Foreskin melanocyte (primary cell): ENCODE measurements at places on chromosomes 3 and 15.

- DNase-seq = no peak
Measured at GRCh38 chr15:92533298-92533697, 122.3 kb downstream of the FAM174B start.

DNA sequence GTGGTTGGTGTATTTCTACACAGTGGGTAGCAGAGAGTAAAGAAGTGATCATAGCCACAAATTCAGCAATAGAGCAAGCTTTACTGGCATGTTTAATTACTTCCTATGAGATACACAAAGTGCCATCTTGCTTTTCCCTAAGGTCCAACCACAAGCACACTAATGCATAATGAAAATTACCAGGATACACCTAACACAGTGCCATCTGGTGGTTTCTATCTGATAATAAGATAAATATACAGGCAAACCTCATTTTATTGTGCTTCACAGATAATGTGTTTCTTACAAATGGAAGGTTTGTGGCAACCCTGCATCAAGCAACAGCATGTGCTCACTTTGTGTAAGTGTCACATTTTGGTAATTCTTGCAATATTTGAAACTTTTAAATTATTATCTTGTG lies 223.0 kb downstream of the NSUN3 start:
- DNase-seq = no peak

DNA sequence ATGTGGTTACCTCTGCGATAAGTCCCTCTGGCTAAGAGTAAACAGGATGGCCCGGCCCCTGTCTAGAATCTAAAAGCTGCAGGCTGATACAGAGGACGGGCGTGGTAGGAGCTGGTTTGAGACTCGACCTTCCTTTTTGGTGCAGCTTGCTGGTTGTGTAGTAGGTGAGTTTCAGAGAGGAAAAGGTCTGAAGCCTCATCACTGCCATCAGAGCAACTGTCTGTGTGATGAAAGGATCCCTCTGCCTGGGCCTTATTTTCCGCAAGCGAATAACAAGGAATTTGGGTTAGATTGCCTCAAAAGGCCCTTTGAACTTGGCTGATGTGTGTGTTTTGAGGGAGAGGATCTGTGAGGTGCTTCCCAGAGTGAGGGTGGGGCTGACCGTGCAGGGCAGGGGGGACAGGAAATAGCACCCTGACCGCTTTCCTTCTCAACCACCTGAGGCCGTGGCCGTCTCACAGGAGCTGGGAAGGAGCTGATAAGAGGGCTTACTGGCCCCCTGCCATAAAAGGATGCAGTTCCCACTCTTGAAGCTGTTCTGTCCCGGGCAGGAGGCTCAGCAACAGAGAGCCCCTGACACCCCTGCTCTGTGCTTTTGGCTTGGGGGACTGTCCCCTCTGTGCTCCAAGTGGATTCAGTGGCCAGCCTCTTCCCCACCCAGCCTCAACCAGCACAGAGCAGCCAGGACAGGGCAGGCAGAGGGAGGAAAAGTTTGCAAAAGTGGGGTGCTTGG lies 45.6 kb upstream of the TFRC start:
- no peak for DNase-seq

GRCh38 chr3:11445883-11446282 lies 173.7 kb downstream of the ATG7 start:
- DNase-seq = no peak

GRCh38 chr15:70853318-70853972 lies 512 bp downstream of the LARP6 start:
- DNase-seq = no peak

- peak; percentile 13 for DNase-seq
Measured at GRCh38 chr3:14460342-14461005, 58.1 kb downstream of the SLC6A6 start.

GRCh38 chr15:90062023-90062442 lies 40.2 kb downstream of the IDH2 start:
- no peak for DNase-seq

DNA sequence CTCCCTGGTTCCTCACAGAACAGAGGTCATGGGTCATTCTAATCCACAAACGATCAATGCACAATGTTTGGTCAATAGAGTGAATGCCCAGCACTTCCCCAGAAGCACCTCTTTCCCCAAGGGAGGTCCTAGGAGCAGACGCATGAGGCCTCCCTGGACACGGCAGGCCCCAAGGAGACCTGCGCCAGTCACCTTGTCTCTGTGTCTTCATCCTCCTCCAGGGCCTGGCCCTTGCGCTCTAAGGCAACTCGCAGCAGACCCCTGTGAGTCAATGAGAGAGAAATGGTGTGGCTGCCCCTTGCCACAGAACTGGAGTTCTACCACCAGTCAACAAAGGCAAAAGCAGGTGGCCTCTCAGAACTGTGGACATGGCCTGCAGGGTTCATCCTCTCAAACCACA lies 18.1 kb downstream of the ALS2CL start:
- no peak for DNase-seq

DNA sequence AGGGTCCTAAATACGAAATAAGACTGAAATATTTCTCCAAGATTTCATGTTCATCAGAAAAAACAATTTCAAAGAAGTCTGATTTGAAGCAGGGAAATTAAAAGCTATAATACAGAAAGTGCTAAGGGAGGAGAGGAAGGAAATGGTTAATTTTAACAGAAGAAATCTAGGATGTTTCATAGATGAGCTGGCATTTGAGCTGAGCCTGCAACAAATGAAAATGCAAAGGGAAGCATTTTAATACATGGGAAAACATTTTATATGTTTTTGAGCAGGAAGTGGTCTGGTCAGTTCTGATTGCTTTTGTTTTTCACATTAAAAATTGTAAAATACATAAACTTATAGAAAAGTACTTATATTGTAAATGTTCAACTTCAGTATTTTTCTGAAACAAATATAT lies 17.2 kb upstream of the RAP2B start:
- peak; percentile 33 for DNase-seq

DNA sequence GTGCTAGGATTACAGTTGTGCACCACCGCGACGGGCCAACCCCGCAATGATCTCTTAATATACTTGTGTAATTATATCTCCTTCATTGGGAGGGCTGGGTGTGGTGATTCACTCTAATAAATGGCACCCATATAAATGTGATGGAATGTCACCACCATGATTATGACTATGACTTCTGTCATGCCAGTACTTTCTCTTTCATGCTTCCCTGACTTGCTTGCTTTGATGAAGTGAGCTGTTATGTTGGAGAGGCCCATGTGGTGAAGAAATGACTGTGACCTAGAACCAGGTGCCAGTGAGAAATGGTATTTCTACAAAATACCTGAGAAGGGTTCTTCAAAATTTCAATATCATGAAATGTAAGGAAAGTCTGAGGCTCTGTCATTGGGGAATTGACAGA lies 24.4 kb upstream of the TP63 start:
- no peak for DNase-seq

DNA sequence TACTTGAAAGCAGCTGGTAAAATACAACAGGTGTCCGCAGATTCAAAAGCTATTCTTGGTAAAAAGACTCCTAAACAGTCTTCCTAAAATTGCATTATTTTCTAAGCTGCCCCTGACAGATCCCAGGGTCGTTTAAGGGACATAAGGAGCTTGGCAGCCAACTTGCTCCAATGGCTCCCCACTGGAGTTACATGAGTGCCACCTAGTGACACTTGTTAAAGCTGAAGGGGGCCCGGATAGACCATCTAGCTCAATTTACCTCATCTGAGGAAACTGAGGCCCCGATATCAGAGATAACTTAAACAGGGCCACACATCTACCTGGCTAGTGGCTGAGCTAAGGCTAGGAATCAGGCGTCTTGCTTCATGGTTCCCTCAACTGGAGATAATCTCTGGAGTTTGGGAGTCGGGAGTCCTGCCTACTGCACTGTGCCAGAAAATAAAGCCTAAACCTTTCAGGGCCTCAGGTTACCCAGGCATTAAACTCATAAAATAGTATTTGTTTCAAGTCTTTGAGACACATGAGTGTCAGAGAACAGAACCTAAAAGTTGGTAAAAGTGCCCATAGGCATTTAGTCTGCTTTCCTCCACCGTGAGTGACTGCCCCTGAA lies 6.5 kb upstream of the TBC1D23 start:
- DNase-seq = peak; percentile 44

DNA sequence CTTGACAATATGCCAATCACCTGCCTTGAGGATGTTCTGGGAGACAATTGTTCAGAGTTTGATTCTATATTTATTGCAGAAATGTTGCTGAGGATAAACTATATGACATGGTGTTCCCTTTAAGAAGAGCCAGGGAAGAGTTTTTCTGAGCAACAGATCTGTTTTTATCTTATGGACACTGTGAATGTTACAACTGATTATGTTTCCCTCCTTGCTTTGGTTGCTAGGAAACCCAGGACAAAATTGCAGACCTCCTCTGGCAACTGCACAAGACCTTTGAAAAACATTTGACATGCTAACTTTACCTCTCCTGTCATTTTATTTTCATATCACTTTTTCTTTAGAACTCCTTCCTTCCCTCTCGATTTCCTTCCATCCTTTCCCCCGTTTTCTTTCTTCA lies 8.2 kb upstream of the TM6SF1 start:
- DNase-seq = no peak

DNA sequence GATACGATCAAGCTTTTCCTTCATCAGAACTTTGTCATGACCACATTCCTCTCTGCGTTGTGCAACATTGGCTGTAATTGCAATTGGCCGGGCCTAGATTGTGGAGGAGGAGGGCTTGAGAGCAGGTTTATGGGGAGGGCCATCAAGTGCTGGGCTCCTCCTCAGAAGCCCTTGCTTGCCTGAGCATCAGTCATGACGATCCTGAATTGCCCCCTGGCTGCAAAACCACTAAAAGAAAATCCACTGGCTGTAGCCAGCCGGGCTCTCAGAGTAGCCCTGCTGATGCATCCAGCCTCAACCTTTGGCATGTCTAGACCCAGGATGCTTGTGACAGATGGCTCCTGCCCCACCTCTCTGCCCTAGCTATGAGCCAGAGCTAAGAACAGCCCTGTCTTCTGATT lies 13.4 kb upstream of the TRH start:
- DNase-seq = no peak

GRCh38 chr3:13133471-13133981 lies 60.3 kb upstream of the IQSEC1 start:
- DNase-seq = no peak

- DNase-seq = no peak
Measured at GRCh38 chr3:176359211-176359610, 838.1 kb downstream of the TBL1XR1 start.

DNA sequence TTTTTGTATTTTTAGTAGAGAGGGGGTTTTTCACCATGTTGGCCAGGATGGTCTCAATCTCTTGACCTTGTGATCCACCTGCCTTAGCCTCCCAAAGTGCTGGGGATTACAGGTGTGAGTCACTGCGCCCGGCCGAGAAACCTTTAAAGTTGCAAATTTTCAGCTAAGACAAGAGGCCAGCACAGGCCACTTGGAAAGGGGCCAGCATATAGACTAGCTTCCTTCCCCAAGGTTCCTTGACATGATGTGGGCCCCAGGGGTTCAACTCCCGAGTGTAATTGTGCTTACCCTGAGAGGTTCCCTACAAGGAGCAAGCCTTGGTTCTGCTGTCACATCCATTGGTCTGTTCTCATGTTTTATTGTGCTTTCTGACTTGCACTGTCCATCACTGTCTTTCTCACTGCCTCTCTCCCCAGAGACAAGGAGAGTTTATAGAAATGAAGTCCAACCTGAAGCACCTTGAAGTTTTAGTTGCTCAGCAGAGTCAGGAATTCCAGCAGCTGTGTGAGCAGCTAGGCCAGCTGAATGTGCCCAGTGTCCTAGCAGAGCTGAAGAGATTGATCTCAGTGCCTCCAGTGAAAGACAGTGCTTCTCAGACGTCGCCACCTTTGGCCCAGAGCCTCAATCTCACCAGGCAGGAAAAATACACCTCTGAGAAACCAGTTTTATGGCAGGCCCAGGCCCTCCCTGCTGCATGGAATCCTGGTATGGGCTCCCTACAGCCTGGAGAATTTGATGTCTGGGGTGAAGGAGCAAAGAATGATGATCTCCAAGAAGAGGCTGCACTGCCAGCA lies 21.1 kb downstream of the C3orf62 start:
- no peak for DNase-seq

- DNase-seq = no peak
Measured at GRCh38 chr15:36557364-36557763, 22.1 kb upstream of the CDIN1 start.

DNA sequence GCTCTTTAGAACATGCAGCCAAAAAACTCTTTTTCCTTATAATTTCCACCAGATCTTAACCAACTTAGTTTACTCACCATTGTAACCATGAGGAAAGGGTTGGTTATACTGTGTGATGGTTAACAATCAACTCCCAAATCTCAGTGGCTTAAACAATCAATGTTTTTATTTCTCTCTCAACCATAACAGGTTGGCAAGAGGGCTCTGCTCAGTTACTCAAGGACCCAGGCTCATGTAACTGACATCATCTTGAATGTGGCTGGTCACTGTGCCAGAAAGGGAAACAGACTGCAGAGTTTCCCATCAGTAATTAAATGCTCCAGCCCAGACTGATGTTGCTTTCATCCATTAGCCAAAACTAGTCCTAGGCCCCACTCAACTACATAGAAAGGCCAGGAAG lies 69.0 kb downstream of the ANKRD28 start:
- no peak for DNase-seq

GRCh38 chr3:39383881-39384664 lies 903 bp downstream of the SLC25A38 start:
- peak; percentile 82 for DNase-seq

GRCh38 chr3:142259359-142259758 lies 34.0 kb upstream of the GK5 start:
- no peak for DNase-seq
